Right cardiac atrium (tissue), 5 donors: ENCODE measurements at places on chromosomes 7 and 10.

GRCh38 chr10:117804470-117805011 lies 242.2 kb downstream of the RAB11FIP2 start:
- DNase-seq: no peak

GRCh38 chr7:116708861-116709260 lies 36.9 kb downstream of the MET start:
- DNase-seq: no peak

DNA sequence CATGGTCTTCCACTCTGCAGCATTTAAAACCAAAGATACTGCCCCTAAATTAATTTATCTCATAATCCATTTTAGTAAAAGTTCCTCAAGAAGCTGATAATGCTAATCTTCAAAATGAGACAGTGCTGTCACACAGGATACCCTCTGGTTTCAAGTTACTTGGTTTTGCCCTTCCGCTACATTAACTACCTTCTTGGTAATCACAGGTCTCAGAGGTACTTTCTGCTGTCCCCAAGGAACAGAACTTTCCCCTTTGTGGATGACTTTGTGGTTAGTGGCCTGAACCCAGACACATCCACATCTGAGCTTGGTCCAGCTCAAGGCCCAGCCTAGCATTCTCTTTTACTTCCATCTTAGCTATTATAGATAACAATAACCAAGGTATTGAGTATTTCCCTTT lies 88.8 kb upstream of the TMEM26 start:
- no peak for DNase-seq

- DNase-seq: no peak
These were observed 35.7 kb downstream of the CCDC7 start for GRCh38 chr10:32481606-32482005.
